ENCODE measurements at places on chromosomes 1 and 21.
A peak's percentile ranks its signal among the peaks of the same experiment; 100 is the strongest.

DNA sequence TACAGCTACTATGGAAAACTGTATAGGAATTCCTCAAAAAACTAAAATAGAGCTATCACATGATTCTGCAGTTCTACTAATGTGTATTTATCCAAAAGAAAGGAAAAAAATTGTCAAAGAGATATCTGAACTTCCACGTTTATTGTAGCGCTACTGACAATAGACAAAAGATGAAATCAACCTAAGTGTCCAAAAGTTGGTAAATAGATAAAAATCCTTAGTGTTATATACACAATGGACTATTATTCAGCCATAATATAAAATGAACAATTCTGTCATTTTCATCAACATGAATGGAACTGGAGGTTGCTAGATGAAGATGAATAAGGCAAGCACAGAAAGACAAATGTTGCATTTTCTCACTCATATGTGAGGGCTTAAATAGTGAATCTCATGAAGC, 1492.1 kb downstream of the MRPL39 start:
- DNase-seq = no peak

DNA sequence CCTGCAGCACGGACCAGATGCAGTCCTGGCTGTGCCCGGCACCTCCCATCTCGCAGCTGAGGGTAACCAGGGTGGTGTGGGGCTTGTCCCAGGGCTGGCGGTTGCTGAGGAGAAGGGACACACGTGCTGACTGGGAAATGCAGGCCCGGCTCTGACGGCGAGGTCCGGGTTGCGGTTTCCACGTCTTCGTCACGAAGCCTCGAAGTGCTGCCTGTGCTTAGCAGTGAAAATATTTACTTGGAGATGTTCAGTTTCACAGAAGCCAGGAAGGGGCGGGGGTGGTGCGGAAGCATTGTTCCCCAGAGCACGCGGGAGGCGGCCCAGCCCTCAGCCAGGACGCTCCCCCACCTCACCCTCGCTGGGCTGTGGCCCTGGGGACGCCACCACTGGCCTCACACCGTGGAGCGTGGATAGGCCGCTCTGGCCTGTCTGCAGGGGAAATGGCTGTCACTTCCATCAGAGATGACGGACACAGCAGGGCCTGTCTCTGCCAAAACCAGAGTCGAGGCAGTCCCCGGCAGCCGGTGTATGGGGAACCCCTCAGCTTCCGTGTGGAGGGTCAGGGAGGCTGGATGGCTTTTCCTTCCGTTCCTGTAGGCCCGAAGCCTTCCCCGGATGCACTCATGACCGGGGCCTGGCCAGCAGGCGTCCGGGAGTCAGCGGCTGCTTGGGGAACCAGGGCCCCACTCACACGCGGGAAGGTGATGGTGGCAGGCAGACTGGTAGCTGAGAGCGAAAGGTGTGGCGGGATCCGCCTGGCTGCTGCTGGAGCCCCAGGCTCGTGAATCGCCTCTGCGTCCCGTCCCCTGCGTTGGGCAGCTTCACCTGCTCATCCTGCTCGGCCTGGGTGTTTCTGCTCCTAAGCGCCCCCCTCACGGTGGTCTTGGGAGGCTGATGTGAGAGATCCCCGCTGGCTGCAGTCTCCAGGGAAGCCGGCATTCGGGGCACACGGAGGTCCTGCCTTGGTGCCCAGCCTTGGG, 14.7 kb upstream of the POFUT2 start:
- no peak for DNase-seq

DNA sequence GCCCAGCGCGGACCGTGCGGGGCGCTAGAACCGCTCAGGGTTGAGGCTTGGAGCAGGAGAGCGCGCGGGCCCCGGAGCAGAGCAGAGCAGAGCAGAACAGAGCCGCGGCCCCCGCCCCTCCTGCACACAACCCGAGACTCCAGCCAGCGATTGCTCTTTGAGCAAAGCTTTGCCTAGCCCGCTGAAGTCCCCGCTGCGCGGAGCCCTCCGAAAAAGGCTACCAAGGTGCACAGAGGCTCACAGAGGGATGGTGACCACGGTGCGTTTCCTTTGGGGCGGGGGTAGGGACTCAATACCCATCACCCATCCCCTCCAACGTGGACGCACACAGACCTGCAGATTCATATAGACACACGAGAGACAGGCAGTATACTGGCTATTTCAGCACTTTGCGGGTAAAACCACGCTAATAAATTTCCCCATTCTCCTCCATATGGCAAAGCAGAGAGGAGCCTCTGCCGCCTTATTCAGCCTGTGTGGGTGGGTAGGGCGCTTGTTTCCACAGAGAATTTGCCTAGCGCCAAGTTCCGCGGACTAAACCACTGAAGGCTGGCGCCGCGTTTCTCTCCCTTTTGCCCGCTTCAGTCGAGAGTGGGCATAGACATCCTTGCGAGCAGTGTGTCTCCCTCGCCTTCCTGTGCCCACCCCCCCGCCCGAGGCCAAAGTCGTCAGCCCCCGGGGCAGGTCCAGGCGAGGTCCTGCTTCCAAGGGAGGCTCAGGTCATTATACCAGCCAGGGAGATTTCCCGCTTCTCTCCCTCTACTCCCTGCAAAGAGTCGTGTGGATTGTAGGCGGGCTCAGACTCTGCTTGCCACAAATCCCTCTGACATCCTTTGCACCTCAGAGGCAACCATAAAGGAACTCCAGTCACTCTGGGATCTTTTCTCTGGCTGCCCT, 8.5 kb downstream of the HLX start:
- no peak for DNase-seq

DNA sequence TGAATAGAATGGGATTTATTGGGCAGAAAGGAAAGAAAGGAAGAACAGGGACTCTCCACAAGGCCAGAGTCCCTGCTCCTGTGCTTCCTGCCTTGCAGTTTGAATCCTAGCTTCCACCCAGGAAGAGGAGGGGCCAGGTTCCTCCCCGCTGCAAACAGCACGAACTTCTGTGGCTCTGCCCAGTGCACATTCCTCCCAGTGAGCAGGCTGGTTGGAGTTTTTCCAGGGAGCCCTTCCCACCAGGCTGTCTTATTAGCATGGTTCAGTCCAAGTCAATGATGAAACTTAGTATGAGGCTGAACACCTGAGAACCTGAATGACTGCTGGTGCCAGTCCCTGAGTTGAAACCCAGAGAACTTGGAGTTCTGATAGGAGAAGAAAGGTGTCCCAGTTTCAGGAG, 247.2 kb downstream of the DUSP10 start:
- no peak for DNase-seq

DNA sequence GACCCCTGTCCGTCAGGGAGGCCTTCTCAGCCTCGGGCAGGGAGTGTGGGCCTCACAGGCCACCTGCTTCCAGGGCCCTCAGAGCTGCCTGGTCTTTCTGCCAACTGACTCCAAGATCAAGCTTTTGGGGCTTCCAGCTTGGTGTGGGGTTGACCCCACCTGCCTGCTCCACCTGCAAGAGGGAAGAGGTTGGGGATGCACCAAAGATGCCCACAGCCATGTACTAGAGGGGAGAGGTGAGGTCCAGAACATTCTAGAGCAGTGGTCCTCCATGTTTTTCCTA, 266.7 kb upstream of the VAMP3 start:
- no peak for DNase-seq

- no peak for DNase-seq
Observed at GRCh38 chr1:59738152-59738551, 76.6 kb upstream of the HOOK1 start.

DNA sequence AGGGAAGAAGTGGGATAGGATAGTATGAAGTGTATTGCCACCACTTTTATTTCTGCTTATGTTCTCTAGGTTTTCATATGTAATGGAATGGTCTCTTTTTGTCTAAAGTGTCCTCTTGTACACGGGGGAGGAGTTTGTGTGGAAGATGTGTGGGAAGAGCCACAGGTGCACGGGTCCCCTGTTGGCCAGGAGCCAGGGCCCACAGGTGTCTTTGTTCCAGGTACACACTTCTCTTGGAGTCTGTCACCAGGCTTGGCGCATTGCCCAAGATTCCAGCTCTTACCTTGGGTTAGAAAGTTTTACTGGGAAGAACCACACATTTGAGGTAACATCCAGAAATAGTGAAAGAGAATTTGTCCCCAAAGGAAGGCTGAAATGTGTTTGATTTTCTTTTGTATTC, 10.5 kb downstream of the TENT5C start:
- DNase-seq = no peak

DNA sequence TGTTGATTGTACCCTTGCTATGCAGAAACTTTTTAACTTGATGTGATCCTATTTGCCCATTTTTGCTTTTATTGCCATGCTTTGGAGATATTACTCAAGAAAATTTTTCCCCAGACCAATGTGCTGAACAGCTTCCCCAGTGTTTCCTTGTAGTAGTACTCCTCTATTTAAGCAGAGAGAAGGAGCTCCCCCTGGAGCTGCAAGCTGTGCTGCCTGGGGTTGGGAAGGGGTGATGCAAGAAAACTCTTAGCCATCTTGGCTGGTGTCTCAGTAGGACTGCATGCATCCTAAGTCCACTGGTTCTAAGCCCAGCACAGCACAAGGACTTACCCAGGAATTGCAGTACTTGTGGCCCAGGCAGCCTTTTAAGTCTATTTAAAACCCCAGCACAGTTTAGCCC, 121.6 kb downstream of the NTMT2 start:
- DNase-seq = no peak

DNA sequence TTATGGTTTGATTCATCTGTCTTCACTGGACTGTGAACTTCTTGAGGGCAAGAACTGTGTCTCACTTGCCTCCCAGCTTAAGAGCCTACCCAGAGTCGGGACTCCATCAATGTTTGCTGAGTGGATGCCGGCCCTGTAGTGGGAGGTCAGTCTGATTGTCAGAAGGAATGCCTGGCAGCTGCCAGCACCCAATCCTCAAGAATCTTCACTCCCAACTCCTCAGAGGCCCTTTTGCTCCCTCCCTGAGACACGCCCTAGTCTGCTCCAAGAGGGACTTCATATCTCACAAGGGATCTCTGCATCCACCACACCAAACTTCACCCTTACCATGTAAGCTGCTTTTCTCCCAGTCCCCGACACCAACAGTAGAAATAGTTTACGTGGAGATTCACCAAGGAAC, 15.2 kb upstream of the KDM4A start:
- DNase-seq = no peak

- DNase-seq = no peak
Observed at GRCh38 chr1:224534731-224535130, 81.4 kb upstream of the CNIH3 start.

- no peak for DNase-seq
Observed at GRCh38 chr1:198865319-198865718, 226.5 kb downstream of the PTPRC start.

GRCh38 chr1:23701996-23702395, 10.4 kb downstream of the RPL11 start:
- DNase-seq = no peak

DNA sequence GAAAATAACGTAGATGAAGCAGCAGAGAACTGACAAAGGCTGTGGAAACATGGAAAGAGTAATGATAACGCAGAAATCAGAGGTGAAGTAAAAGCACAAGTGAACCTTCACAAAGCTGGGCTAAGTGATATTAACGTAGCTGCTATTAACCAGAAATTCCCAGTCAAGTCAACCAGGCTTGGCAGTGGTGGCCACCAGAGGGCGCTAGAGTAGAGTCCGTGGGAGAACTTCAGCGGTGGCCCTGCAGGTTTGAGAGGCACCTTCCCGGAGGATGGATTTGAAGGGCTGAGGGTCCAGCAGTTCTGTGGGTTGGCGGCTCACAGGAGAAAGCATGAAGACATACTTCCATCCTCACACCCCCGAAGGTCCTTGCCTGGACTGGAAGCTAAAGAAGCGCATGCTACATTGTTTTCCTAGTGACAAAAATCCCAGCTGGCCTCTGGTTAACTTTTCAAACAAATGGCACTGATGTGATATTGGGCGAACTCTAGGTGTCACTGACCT, 81.7 kb upstream of the ZNF648 start:
- peak; percentile 6 for DNase-seq

- DNase-seq = no peak
Observed at GRCh38 chr1:248802454-248802853, 23.3 kb downstream of the SH3BP5L start.

DNA sequence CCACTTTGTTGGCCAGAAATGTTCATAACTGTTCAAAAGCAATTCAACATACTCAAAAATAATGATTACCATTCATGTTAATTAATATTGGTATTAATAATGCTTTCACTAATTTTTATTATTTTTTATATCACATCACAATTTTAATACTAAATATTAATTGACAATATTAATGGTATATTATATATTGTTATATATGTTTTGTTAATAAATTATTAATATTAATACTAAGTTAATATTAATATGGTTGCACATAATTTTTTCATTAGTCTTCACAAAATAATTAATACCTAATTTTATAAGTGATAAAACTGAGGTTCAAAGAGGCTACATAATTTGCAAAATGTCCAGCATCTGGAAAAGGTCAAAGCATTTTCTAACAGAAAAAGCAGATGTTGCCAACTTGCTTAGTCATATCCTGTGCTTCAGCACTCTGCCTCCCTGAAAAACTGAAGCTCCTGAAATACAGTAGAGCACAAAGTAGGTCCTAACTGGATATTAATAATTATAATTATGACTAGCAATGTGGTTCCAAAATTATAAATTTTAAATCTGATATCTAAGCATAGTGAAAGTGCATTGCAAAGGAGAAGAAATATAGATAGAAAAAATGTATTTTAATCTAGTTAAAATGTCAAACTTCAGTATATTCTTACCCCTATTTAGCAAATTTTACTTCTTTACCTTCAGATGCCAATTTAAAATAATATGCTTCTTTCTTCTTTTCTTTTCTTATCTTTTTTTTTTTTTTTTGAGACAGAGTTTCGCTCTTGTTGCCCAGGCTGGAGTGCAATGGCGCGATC, 123.2 kb upstream of the TNFSF4 start:
- no peak for DNase-seq

- no peak for DNase-seq
Observed at GRCh38 chr1:24960071-24960801, 30.2 kb upstream of the RUNX3 start.

DNA sequence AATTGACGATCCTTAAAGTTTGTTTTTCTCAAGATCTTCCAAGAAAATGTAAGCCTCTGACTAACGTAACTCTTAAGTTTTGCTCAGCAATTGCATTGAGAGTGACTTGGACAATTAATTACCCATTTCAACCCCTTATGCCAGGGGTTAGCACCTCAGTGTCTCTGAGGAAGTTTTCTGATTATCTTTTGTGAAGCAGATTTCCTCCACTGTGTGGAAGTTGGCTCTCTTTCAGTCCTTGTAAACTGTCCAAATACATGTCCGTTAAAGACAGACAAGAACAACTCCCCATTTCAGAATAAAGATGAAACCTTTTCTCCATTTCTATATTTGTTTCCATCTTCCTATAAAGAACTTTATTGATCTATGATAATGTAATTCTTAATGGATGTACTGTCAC, 296.4 kb upstream of the FMN2 start:
- DNase-seq = no peak

- DNase-seq = no peak
Observed at GRCh38 chr1:97461782-97462181, 459.1 kb downstream of the DPYD start.

Measured in SIG-M5 (cell line).